ENCODE measurements at places on chromosomes 13 and 19.

GRCh38 chr13:49560270-49561061, 24.9 kb downstream of the RCBTB1 start:
- no peak for DNase-seq

GRCh38 chr19:55581823-55582223, 1.2 kb upstream of the ZNF579 start:
- no peak for DNase-seq

- DNase-seq = no peak
Observed at GRCh38 chr13:99526549-99526948, 25.3 kb downstream of the TM9SF2 start.

- no peak for DNase-seq
Observed at GRCh38 chr13:67231289-67232000, 1.3 kb upstream of the PCDH9 start.

- DNase-seq = no peak
Observed at GRCh38 chr13:91358387-91358782, 10.9 kb downstream of the MIR17HG start.

- no peak for DNase-seq
Observed at GRCh38 chr13:38395497-38395788, 45.8 kb downstream of the UFM1 start.

DNA sequence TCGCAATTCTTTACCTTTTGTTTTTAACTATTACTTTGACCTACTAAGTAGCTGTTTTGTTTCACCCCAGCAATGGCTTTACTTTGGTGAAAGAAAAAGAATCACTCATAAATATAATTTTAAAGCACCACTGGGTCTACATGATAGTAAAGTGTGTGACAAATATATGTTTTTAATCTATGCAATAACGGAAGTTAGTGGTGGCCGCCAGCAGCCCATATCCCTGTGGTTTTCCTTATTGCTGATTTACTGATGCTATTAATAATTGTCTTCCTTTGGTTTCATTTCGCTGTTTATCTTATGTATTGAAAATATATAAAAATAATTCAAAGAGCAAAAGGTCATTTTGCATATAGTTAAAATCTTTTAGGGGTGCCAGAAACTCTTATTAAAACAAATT, 491.3 kb downstream of the DIAPH3 start:
- DNase-seq = no peak

DNA sequence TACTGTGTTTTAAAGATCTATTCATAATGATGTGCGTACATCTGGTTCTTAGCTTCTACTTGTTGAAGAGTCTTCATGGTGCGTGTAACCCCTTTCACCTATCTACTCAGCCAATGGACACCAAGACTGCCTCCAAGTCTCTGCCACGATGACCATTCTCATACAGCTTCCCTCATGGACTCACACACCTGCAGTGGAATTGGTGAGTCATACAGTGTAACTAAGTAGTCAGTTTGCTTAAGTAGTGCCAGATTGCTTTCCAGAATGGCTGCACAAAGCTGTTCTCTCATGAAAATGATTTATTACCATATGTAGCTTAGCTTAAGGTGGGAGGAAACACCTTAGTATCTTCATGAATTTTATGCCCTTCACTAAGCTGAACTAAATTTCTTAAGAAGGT, 112.3 kb downstream of the AKAP11 start:
- no peak for DNase-seq

GRCh38 chr19:29172302-29172701, 40.6 kb downstream of the UQCRFS1 start:
- no peak for DNase-seq

GRCh38 chr13:51231456-51231855, 9.3 kb downstream of the FAM124A start:
- no peak for DNase-seq

- DNase-seq = no peak
Observed at GRCh38 chr13:67146523-67147130, 83.5 kb downstream of the PCDH9 start.

DNA sequence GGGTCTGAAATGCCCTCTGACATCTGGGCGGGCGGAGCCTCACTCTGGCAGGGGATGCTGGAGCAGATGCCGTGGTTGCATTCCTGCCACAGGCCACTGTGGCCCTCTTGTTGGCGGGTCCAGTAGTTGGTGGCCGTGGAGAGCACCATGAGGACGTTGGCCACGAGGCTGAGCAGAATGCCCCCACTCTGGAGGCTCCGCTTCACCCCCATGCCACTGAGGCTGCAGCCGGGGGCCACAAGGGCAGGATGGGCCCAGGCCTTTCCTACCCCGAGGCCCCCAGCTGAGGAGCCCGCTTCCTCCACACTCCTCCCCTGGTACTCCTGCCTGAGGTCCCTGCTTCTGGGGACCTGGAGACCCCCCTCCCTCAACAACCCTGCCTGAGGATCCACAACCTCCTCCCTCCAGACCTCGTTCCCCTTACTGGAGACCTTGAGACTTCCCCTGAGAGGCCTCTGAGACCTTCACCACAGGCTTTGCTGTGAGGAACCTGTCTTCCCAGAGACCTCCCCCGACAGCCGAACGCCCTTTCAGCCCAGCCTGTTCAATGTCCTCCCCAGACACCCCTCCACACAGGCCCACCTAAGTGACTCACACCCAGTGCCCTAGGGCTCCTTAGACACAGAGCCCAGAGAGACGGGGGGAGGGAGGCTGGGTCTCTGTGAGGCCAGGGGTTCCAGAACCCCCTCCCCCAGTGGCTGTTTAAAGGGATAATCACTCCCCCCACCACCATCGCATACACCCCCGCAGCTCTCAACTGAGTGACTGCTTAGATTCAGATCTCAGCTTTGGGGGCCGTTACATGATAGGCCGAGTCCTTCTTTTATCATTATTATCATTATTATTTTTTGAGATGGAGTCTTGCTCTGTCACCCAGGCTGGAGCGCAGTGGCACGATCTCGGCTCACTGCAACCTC, at the start of gene CLDND2:
Gene CLDND2, minus strand, starts transcription at position 638 of the 917 bp plus-strand sequence. Its CDS starts 426 bp downstream, at position 212.
- DNase-seq = peak; percentile 39

DNA sequence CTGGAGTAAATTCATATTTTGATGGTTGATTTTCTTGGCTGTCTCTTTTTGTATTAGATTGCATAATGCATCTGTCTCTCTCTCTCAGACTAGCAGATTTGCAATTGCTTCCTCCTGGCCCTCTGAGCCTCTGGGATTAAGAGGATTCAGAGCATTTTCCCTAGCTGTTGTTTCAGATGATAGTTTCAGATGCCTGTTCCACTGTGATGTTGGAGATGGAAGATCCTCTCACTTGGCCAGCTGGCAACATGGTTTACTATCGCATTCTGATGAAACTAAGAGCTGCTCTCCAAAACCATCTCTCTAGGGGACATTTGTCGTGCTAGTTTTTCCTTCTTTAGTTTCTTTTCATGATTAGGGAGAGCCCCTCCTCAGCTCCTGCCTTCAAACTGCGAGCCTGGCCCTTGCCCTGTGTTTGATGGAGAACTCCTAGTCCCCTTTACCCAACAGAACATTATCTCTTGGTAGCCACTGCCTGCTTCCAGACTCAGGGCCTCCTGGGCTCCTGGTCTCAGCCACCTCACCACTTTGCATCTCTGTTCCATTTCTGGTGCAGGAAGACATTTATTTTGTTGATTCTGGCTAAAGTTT, 244.6 kb downstream of the B3GLCT start:
- peak; percentile 18 for DNase-seq

DNA sequence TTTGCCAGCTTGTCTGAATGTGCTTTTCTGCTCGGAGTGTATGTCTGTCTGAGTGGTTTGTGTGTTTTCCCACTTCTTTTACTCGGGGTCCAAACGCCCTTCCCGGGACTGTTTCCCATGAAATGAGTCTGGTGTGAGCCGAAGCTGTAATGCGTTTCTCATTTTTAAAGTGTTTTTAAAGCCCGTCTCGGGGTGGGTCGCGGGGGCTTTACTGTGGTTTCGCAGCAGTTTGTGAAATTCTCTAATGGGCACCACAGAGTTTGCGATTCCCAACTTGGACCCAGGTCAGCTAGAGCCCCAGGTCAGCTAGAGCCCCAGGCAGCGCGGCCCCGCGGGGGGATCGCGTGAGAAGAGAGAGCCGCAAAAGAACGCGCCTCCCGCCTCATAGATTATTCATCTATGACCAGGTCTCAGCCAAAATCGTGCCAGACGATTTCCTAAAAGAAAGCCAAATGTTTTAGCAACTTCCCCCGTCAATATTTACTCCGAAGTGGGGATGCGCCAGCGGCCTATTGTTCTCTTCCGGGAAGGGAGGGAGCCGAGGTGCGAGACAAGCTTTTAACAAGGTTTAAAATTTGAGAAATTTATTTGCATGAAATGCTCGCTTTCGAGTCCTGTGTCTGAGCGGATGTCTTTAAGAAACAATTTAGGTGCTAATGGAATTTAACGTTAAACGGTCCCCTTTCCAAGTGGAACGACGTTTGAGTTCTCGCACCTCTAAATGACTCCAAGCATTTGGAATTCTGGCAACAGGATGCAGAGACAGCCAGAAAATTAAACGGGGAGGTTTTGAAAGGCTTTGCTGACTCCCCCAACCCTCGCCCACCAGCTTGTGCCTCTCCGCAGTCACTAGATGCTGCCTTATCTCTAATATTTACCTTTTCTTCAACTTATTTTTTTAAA, 2.2 kb downstream of the ZIC2 start:
- no peak for DNase-seq

DNA sequence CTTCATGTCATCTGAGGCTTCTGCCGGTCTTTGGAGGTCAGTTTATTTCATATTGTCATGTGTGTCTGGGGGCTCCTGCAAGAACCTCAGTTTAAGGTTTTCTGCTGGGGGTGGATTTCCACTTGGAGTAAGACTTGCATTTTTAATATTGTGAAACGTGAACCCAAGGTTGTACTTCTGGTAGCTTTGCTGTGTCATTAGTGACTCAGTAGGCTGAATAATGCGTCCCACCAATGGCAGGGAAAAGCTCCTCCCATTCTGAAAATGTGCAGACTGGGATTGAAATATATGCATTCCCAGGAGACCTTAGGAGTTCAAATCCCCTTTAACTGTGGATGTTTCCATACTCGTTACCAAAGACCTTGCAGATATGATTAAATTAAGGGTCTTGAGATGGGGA, 46.2 kb downstream of the ING1 start:
- peak; percentile 27 for DNase-seq

GRCh38 chr13:65725006-65725405, 1505.1 kb downstream of the PCDH9 start:
- no peak for DNase-seq

DNA sequence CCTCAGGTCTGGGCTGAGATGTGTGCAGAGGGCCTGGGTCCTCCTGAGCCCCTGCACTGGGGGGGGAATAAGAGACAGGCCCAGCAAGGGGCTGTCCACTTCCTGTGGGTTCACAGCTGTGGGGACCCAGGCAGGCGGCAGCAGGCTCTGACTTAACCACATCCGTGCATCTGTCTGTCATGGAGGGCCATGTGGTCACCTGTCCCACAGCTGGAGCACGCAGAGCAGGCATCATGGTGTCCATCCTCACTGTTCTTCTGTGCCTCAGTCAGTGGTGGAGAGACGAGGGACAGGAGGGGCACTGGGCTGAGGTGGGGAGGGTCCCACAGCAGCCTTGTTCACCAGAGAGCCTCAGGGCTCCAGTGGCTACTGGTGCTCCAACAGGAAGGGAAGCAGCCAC, 16.3 kb upstream of the KIR3DL3 start:
- no peak for DNase-seq

GRCh38 chr19:48804496-48804895, 6.3 kb downstream of the BCAT2 start:
- DNase-seq = no peak

DNA sequence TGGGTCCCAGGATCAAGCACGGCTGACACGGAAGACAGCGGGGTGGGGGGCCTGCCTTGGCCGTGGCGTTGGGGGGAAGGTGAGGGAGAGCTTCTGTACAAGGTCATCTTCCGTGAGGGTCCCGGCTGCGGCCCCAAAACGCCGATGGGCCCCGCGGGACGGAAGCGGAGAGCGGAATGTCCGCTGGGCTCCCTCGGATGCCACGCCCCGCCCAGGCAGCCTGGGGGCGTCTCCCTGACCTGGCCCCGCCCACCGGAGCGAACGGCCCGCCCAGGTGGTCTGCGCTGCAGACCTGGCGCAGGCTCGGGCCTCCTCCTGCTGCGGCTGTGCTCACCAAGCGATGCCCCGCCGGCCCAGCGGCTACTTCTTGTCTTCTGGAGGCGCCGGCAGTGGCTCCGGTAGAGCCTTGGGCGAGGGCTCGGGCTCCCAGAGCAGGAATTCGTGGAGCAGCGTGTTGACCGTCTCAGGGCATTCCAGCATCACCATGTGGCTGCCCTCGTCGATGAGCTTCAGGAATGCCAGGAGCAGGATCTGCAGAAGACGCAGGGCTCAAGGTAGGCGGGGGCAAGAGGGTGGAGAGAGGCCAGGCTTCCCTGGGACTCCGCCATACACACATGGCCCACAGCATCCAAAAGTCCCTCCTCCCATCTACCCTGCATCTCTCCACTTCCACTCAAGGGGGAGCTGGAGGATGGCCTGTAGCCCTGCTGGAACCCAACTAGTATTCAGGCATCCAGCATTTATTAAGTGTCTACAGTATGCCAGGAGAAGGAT, 10.7 kb downstream of the ABHD8 start:
- peak; percentile 95 for DNase-seq

DNA sequence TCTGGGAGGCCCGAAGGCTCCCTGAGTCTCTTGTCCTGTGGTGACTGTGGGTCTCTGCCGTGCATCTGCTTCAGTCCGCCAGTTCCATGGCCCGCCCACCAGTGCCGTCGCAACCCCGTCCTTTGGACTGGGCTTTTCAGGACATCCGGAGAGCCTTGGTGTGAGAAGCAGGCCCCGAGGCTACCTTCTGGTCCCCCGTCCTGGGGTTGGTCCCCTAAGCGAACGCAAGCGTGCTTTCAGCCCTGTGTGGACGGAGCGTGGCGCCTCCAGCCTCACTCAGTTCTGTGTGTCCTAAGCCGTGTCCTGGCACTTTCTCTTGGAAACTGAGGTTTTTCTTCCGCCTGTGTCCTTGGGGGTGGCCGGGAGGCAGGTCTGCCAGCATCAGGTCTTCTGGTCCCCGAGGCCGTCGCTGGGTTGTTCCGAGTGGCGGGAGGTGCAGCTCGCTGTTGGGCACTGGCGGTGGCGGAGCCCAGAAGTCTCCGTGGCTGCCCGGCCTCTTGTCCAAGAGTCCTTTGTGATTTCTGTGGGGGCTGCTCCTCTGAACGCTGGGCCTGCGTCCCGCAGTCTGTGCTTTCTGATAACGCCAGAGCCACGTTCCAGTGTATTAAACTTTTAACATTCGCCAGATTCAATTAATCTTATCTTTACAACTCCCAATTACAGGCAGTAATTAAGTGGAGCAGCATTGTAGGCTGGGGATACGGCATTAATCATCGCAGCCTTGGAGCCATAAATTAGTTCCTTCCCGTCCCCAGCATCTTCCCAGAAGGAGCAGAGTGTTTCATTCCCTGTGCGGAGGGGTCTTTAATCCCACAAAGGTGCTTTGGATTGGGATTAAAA, 99.5 kb downstream of the KDM4B start:
- DNase-seq = no peak

GRCh38 chr13:90302107-90302506, 1045.4 kb upstream of the MIR17HG start:
- DNase-seq = peak; percentile 75
